ENCODE measurements at places on chromosomes 7 and 10.

GRCh38 chr7:20797042-20797461, 10.4 kb upstream of the SP8 start:
- DNase-seq: no peak

DNA sequence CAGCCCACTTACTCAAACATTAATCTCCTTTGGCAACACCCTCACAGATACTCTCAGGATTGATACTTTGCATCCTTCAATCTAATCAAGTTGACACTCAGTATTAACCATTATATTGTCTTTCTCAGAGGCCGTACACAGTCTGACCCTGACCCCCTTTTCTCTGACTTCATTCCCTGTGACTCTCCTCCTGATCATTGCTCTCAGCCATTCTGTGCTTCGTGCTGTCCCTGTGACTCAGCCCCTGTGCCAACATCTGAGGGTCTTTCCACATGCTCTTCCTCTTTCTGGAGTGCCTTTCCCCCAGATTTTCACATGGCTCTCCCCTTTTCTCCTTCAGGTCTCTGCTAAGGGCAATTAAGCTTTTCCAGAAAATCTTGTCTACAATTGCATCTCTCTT, 289.0 kb upstream of the PHYHIPL start:
- DNase-seq: no peak

DNA sequence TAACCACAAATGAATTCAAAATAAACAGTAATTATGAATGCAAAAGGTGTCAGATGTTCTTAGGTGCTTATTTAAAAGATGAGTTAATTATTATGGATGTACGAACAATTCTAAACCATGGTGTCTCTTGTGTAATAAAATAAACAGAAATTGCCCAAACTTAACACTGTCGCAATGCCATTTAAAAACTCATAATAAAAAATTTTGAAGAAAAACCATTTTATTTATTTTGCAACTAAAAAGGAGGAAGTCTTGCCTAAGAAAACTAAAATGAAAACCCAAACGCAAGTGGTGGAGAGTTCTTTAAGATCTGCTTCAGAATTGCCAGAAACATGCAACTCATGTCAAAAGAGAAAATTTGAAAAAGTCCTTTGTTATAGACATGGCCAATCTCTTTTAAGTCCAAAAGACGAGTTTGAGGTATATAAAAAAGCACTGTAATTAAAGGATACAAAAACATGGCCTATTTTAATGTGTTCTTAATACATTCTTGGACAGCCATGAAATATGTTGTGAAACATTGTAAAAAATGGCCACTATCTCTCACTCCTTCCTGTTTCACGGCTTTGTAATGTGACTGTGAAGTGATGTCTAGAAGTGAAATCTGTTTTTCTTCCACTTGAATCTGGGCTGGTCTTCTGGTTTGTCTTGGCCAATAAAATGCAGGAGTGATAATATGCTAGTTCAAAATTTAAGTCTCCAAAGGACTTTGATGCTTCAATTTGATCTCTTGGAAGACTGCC, 322.9 kb downstream of the PRPF18 start:
- DNase-seq: peak; percentile 34

GRCh38 chr10:124532106-124532641, 70.6 kb downstream of the LHPP start:
- no peak for DNase-seq

- DNase-seq: no peak
Observed at GRCh38 chr7:158271646-158272045, 316.0 kb downstream of the PTPRN2 start.

GRCh38 chr7:90568213-90568612, 27.9 kb upstream of the CDK14 start:
- no peak for DNase-seq

GRCh38 chr7:153320681-153321080, 561.1 kb downstream of the ACTR3B start:
- no peak for DNase-seq

DNA sequence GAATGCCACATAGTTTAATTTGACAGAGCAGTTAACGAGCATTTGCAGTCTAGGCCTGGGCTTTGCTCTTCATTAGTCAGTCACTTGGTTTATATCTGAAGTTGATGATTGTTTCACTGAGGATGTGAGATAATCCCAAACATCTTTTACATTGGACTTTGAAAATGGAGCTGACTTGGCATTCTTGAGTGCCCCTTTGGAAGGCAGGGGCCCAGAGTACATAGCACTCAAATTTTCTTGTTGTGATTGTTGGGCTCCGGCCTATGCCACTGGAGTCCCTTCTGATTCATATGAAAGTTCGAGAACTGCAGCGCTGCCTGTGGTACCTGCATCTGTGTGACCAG, 21.9 kb downstream of the DNAJB6 start:
- DNase-seq: no peak

Data from fibroblast of villous mesenchyme (primary cell).